K562 (cell line): ENCODE measurements at places on chromosomes 7 and 10. TPM values are rescaled to one million over a fixed set of nuclear protein-coding genes. Genes with fewer than 3 reads are reported as not detected.

DNA sequence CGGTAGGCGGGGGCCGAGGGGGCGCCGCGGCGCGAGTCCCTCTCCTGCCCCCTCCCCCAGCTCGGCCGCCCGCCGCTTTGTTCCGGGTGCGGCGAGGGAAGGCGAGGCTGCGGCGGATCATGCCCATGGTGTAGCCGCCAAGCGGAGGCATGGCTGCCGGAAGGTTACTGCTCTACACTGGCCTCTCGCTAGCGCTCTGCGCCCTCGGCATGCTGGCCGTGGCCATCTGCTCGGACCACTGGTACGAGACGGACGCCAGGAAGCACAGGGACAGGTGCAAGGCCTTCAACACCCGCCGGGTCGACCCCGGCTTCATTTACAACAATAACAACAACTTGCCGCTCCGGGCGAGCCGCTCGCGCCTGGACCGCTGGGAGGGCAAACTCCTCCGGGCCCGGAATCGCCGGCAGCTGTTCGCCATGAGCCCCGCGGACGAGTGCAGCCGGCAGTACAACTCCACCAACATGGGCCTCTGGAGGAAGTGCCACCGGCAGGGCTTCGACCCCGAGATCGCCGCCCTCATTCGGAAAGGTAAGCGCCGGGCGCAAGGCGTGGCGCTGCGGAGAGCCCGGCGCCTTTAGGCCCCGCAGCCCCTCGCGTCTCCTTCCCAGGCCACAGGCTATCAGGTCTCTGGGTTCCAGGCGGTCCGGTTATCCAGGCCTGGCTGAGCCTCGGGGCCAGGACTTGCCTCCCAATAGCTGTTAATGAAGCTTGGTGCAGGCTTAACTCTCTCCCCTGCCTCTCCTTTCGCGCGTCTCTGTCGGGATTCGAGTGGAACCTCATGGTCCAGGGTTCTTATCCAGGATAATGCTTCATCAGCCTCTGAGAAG lies 513 bp downstream of the TMEM178B start:
- H3K36me3 ChIP-seq, result no peaks in the 10 kb centered on the region
- H3K27ac ChIP-seq, result no peak overlapping the region
- H3K4me1 ChIP-seq, result peaks cover 31% of the 10 kb centered on the region
- H3K4me3 ChIP-seq, result no peak overlapping the region

- peaks cover 36% of the 10 kb centered on the region for H3K27me3 ChIP-seq
- DNase-seq, result no peak
- no peaks in the 10 kb centered on the region for H3K36me3 ChIP-seq
These were observed 14.6 kb upstream of the FAM180A start for GRCh38 chr7:135763261-135763660.

DNA sequence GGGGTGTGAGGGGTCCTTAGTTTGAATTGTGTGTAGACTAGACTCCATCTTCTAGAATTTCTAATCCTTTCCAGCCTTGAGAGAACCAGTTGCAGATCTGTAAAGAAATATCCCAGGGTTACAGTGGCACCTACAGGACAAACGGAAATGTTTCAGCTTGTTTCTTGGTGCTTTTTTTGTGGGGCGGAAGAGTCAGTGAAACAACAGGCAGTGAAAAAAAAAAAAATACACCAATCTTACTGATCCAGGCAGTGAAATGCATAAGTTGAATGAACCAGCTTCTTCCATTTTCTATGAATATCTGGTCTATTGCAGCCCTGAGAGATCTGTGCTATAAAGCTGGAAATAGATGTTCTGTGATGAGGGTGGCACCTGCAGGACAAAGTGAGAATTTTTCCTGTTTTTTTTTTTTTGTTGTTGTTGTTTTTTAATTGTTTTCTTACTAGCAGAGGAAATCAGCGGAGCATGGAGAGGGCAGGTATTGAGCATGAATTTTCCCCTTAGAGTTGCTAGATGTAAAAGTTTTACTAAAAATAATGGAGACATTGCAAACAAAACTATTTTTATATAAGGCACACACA lies 81.9 kb upstream of the DYNC1I1 start:
- no peaks in the 10 kb centered on the region for H3K4me1 ChIP-seq
- no peak overlapping the region for H3K27ac ChIP-seq
- H3K27me3 ChIP-seq, result no peaks in the 10 kb centered on the region
- peak; percentile 23 for DNase-seq
- H3K4me3 ChIP-seq, result no peak overlapping the region
- no peaks in the 10 kb centered on the region for H3K36me3 ChIP-seq

- no peaks in the 10 kb centered on the region; the same call in 2 of the 3 replicates for H3K27me3 ChIP-seq
- no peak overlapping the region for H3K27ac ChIP-seq
These were observed 602.5 kb upstream of the GALNT17 start for GRCh38 chr7:70529436-70529835.

DNA sequence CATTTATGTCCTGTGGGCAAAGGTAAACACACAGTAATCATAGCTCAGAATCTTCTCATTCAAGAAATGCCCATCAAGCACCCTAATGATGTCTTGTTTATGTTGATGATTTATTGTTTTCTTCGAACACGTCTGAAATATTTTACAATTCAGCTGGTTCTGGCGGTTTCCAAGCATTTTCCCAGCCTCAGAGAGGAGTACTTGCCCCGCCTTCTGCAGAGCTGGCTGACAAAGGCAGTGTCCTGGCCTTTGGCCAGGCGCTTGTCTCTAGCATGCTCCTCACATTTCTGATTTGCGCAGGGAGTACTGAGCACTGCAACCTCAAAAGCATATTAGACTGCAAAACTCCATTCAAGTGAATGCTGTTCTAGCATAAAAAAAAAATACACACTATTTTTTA lies 314.2 kb upstream of the GNAI1 start:
- no peaks in the 10 kb centered on the region for H3K4me1 ChIP-seq
- H3K36me3 ChIP-seq, result no peaks in the 10 kb centered on the region
- no peak for DNase-seq
- H3K27ac ChIP-seq, result no peak overlapping the region

- H3K27ac ChIP-seq, result no peak overlapping the region
- no peaks in the 10 kb centered on the region for H3K36me3 ChIP-seq
- H3K4me3 ChIP-seq, result no peak overlapping the region
These were observed 122.1 kb downstream of the EGFR start for GRCh38 chr7:55140941-55141278.

GRCh38 chr10:104351919-104352318 lies 1.7 kb upstream of the CFAP58 start:
- H3K27me3 ChIP-seq, result no peaks in the 10 kb centered on the region
- DNase-seq, result no peak
- peaks cover 38% of the 10 kb centered on the region for H3K4me1 ChIP-seq
- H3K4me3 ChIP-seq, result no peak overlapping the region
- no peaks in the 10 kb centered on the region; the same call in 2 of the 3 replicates for H3K36me3 ChIP-seq
- H3K27ac ChIP-seq, result no peak overlapping the region

DNA sequence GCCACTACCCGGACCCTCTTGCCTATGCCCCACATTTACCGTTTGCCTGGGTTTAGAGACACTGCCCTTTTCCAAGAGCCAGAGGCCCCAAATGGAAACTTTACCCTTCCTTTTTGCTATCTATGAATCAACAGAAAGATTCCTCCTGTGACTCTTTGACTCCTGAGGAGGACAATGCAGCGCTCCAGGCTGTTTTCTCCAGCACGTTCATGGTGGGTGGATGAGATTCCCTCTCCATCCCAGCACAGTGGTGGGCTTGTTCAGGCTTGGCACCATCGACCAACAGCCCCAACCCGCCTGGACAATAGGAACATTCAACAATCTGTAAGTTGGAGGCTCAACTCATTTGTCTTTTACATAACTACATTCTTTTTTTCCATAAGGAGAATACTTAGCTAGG lies 55.9 kb downstream of the DLD start:
- H3K4me1 ChIP-seq, result peaks cover 3% of the 10 kb centered on the region; the same call in 1 of the 2 replicates
- no peak for DNase-seq
- H3K27ac ChIP-seq, result no peak overlapping the region
- H3K36me3 ChIP-seq, result peaks cover 15% of the 10 kb centered on the region; the same call in 2 of the 3 replicates
- no peaks in the 10 kb centered on the region for H3K27me3 ChIP-seq

DNA sequence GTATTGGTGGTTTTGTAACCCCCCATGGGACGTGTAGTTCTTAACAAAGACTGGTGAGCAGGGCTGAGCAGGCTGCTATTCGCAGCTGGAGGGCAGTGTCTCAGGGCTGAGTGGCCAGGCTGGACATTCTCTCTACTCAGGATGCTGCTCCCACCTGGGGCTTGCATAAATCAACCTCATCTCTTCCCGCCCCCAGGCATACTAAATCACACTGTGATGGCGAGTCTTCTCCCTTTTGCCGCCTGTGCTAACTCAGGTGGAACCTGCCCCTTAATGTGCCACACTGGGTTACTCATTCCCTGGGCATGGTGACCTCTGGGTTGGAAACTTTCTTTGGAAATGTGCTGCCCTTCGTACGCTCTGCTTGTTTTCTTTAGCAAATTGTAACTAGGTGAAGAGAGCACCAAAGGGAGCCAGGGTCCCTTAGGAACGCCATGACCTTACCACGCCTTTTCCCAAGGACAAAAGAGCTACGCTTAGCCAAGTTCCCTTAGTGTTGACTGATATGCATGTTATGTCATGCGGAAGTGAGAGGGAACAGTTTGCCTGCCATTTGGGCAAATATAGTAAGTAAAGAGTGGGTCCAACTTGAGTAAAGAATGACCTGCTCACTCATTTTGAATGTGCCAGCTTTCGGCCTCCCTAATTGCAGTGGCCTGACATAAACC lies 40.4 kb upstream of the COBL start:
- no peaks in the 10 kb centered on the region for H3K36me3 ChIP-seq
- H3K27me3 ChIP-seq, result peaks cover 5% of the 10 kb centered on the region; the same call in 2 of the 3 replicates
- no peak overlapping the region for H3K27ac ChIP-seq
- no peaks in the 10 kb centered on the region for H3K4me1 ChIP-seq

- no peak overlapping the region for H3K4me3 ChIP-seq
- no peak for DNase-seq
- no peaks in the 10 kb centered on the region for H3K27me3 ChIP-seq
- no peak overlapping the region for H3K27ac ChIP-seq
- H3K36me3 ChIP-seq, result no peaks in the 10 kb centered on the region
- H3K4me1 ChIP-seq, result no peaks in the 10 kb centered on the region
These were observed 130.1 kb downstream of the NEBL start for GRCh38 chr10:20767028-20767427.

DNA sequence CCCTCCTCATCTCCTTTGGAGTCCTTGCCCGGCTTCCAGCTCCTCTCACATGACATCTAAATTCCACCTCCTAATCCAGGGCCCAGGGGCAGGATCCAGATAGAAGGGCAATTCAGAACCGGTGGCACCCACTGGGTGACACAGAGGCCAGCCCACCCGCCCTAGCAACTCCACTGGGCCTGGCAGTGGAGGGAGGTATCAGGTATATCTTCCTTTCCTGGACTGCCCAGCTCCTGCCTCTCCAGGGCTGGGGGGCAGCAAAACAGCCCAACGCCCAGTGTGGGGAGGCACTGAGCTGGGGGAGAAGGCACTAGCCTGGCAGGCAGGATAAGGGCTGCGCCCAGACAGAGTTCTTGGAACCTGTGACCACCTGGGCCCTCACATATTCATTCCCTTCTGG lies 10.4 kb upstream of the TRIM8 start:
- no peaks in the 10 kb centered on the region for H3K27me3 ChIP-seq
- no peak for DNase-seq
- no peaks in the 10 kb centered on the region; the same call in 2 of the 3 replicates for H3K4me1 ChIP-seq
- 0 out of 3 replicates have a peak, but pooled peaks cover 3% of the 10 kb centered on the region for H3K36me3 ChIP-seq

- peaks cover 83% of the 10 kb centered on the region for H3K36me3 ChIP-seq
- no peak overlapping the region for H3K27ac ChIP-seq
- no peaks in the 10 kb centered on the region for H3K27me3 ChIP-seq
- no peak overlapping the region for H3K4me3 ChIP-seq
- peaks cover 11% of the 10 kb centered on the region for H3K4me1 ChIP-seq
These were observed 12.1 kb downstream of the TFR2 start for GRCh38 chr7:100629117-100629716.

HTR7 gene
- 0.24 and 0.36 TPM in 2 replicates for total RNA-seq

CADPS2 gene
- 0.04 and 0.18 TPM in 2 replicates for total RNA-seq

CPVL gene
- 1.1 and 2.0 TPM in 2 replicates for total RNA-seq

SPDYE16 gene
- 0.13 TPM in 1 of 2 replicates, not detected in the other for total RNA-seq

TLX1 gene
- total RNA-seq, result 0.33 and 0.47 TPM in 2 replicates

TMEM270 gene
- total RNA-seq, result not detected in 2 replicates
